ENCODE measurements at places on chromosomes 11 and 22.

- DNase-seq = peak; percentile 2
Measured at GRCh38 chr11:97548280-97548679, 1158.5 kb downstream of the JRKL start.

- DNase-seq = no peak
Measured at GRCh38 chr11:65423516-65424204, 1.1 kb downstream of the NEAT1 start.

DNA sequence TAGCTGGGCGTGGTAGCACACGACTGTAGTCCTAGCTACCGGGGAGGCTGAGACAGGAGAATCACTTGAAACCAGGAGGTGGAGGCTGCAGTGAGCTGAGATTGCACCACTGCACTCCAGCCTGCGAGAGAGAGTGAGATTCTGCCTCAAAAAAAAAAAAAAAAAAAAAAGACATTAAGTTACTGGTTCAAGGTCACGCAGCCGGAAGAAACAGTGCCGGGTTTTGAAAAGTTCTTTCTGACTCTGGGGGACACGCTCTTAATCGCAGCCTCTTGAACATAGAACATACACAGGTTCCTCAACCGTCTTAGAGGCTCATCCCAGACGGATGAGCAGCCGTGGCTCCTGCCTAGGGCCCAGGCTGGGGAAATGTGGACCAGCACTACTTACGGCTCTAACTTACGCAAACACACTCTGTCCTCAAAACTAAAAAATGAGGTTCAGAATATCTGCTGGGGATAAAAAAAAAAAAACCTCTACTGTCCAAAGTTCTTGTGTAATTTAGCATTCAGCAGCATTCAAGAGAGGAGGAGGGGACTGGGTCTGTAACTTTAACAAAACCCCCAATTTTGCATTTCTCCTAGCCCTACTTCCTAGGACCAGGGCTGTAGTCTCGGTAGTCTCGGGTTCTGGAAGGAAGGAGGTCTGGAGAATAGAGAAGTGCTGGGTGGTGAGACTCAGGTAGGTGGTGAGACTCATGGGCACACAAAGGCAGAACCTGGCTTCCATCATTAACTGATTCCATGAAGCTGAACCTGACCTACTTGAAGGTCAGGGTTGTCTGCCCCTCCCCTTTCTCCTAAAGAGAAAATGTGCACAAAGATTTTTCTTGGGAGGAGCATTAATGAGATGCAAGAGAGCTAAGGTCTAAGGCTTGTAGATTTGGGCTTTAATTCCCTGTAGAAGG lies 6.0 kb downstream of the SPTBN2 start:
- DNase-seq = no peak

GRCh38 chr11:21121991-21122390 lies 452.6 kb downstream of the NELL1 start:
- peak; percentile 43 for DNase-seq

GRCh38 chr11:125745979-125746378 lies at the start of gene PATE1:
Gene PATE1, plus strand, starts transcription at chr11:125746279. Its CDS starts 26 bp downstream, at chr11:125746305.
- DNase-seq = no peak

DNA sequence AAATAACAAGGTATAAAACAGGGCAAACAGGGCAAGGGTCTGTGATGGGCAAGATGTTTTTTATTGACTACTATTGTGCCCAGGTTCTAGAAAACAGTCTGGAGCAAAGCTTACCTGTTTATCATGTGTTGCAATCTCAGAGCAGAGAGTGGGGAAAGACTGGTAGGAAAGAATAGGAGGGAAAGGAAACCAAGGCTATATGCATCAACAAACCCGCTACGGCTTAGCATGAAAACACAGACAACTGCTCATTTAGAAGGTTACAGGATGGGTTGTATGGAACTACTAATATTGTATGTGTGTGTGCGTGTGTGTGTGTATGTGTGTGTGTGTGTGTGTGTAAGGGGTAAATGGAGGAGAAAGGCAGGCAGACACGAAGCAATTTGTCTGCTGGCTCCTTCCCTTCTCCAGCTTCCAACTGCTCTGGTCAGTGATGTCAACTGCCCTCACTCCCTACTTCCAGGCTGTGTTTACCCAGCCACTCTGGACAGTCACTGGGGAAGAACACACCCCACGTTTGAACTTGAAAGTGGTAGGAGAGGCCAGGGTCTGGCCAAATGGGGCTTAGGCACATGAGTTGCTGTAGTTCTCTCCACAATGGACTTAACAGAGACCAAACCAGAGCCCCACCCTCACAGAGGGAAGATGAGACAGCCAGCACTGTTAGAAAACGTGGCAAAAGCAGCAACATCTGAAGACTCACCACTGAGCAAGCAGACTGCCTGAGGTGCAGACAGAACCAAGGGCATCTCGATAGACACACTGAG lies 47.0 kb downstream of the GAB2 start:
- no peak for DNase-seq

GRCh38 chr11:64686466-64687170 lies 36.4 kb downstream of the NRXN2 start:
- DNase-seq = no peak

GRCh38 chr11:70558681-70559080 lies 160.4 kb downstream of the CTTN start:
- DNase-seq = no peak

- no peak for DNase-seq
Measured at GRCh38 chr11:15288863-15289262, 174.1 kb downstream of the INSC start.

DNA sequence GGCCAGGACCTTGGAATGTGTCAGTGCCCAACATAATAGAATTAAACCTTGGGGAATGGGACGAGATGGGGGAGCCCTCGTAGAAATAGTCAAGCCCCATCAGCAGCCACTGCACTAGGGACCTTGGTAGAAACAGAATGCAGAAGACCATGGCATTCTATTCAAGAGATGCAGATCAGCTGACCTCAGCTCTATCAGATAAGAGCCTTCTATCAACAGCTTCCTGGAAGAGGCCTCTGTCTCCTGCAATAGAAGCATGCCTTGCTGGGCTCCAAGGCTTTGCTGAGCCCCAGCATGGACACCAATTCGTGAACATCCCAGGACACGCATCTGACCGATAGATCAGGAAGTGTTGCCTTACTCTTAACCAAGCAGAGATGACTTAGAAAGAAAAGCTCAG lies 27.5 kb upstream of the FLI1 start:
- no peak for DNase-seq

- DNase-seq = no peak
Measured at GRCh38 chr11:111282562-111283075, 15.7 kb upstream of the POU2AF3 start.

- DNase-seq = no peak
Measured at GRCh38 chr11:65156256-65156655, 13.8 kb upstream of the SPDYC start.

GRCh38 chr11:96306933-96307775 lies 35.8 kb downstream of the MAML2 start:
- no peak for DNase-seq

DNA sequence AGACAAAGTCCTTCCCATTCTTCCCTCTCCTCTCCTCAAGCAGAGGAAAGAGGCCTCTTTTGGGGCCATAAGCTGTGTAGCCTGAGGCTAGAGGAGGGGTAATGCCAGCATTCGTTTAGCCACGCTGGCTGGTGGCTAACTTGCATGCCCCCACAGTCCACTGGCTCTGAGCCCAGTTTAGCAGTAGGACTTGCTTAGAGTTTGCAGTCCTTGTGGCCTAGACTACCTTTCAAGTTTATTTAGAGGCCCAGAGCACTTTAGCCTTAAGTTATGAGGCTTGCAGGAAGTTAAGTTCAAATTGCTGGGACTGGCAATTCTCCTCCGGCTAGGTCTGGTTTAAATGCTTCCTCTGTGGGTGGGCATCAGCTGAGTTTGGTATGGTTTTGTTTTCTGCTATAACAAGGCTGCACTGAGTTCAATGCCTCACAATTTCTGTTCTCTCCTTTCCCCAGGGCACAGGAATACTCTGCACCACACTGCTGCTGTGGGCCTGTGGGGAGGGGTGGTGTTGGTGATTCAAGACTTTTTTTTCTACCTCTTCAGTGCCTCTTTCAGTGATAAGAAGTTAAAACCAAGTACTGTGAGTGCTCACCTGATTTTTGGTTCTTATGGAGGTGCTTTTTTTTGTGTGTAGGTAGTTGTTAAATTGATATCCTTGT lies 281.0 kb upstream of the C11orf87 start:
- no peak for DNase-seq

DNA sequence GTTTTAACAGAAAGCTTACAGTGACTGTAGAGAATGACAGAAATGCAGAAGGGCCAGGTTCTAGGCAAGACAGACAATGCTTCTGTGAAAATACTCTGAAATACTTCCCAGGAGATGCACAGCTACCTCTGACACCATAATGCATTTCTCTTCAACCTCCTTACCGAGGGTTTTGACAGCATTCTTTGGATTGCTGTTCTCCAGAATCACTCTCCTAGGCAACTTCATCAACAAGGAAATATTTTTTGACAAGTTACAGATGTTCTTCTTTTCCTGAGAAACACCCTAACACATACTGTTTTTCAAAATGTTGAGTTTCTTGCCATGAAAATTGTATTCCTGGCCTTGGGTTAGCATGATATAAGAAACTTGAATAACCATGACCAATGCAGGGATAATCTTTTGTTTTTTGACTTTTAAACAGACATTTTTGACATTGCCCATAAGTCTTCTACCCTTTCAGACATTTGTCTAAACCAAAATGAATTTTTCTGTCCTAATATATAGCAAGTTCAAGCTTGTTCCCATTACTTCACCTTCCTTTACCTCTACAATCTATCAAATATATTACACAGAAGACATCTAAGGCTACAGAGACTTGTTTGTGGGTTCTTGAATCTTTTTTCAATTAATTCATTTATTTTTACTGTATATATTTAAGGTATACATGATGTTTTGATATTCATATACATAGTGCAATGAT lies 108.1 kb downstream of the CCDC34 start:
- DNase-seq = no peak

- DNase-seq = peak; percentile 5
Measured at GRCh38 chr11:86869966-86870570, 69.7 kb downstream of the PRSS23 start.

GRCh38 chr11:76361374-76361773 lies 19.6 kb downstream of the THAP12 start:
- no peak for DNase-seq

- DNase-seq = no peak
Measured at GRCh38 chr11:114433376-114433775, 5.9 kb upstream of the REXO2 start.

- DNase-seq = no peak
Measured at GRCh38 chr22:40070701-40071100, 75.9 kb downstream of the FAM83F start.

DNA sequence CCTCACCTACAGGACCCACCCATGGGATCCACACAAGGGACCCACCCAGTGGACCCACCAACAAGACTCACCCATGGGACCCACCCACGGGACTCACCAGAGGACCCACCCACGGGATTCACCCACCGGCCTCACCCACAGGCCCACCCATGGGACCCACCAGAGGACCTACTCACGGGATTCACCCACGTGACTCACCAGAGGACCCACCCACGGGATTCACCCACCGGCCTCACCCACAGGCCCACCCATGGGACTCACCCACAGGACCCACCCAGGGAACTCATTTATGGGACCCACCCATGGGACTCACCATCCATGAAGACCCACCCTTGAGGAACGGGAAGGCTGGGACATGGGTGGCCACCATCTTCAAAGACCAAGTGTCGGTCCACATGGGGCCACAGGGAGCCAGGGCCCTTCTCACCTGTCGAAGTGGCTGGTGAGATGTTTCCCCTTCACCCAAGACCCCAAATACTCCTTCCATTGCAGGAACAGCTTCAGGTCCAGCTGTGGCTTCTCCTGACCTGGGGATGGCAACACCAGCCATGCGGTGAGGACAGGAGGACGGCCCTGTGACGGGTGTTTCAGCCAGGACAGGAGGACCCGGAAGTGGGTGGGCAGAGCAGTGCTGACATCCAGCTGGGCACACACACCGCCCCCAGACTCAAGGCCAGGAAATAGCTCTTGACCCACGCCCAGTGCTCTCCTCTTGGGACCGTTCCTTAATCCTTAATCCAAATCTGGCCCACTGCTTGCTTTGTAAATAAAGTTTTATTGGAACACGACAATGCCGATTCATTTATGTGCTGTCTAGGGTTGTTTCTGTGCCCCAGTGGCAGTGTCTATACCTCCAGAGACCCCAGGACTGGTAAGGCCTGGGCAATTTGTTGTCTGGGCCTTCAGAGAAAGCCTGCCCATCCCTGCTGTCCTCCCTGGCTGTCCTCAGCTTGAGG lies 1005.1 kb downstream of the BRD1 start:
- DNase-seq = no peak

DNA sequence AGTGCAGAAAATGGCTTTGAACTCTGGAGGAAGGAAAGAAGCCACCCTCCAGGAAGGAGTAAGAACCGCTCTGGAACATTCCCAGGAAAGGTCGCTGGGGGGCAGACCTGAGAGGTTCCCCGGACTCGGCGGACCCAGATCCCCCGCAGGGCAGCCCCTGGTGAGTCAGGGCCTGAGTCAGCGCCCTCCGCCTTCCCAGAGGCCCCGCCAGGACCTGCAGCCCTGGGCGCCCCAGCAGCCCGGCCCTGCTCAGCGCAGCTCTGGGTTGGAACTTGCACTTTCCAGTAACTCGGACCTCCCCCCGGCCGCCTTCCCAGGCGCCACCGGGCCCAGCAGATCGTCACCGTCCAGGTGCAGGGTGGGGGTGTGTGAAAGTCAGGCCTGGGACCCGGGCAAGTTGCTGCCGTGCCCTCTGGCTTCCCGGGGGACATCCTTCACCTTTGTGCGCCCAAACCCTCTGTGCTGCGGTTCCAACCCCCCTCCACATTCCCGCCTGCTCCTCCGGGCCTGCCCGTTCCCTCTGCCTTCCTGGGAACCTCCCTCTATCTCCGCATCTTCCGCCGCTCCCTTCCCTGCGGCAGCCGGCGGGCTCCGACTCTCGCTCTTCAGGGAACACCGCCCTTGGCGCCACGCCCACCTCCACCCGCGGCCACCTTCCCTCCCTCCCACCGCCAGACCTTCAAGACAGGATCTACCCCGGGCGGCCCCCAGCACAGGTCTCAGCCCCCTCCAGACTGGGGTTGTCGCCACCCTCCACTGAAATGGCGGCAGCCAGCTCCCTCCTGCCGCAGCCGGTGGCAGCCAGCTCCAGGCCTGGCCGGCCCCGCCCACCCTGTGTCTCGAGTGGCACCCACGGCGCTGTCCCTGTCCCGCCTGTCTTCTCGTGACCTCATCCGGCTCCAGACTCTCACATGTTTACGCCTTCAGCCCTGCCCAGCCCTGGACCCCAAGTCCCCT lies 36.8 kb upstream of the WNT7B start:
- DNase-seq = peak; percentile 85

GRCh38 chr11:134560566-134561330 lies 148.7 kb upstream of the B3GAT1 start:
- no peak for DNase-seq

DNA sequence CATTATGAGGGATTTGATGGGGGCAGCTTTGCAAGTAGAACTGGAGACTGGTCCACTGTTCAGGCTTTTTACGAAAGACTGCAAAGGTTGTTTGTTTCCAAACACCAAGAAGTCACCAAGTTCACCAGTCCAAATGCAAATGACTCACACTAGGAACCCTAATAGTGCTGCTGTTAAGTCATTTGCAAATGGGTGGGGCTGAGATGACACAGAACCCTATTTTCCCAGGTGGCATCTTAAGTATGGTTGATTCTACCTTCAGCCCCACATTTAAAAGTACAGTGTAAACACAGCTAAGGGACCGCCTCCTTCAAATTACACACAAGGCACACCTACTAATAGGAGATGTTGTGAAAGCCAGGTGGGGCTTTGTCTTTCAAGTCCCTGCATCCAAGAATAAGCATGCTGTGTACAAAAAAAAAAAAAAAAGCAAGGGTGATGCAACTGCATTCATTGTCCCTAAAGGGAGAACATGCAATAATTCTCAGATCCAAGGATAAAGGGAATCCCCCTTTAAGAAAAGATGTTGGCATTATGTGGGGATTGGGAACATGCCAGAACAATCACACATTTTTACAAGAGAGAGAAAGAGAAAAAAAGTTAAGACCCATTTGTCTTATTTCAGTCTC lies 27.3 kb downstream of the BDNF start:
- DNase-seq = no peak
